ENCODE measurements at places on chromosomes 1 and 21.
A peak's percentile ranks its signal among the peaks of the same experiment; 100 is the strongest.

- no peak for DNase-seq
Observed at GRCh38 chr1:70517444-70517843, 106.4 kb downstream of the CTH start.

- no peak for DNase-seq
Observed at GRCh38 chr1:101178341-101178687, 58.5 kb upstream of the S1PR1 start.

DNA sequence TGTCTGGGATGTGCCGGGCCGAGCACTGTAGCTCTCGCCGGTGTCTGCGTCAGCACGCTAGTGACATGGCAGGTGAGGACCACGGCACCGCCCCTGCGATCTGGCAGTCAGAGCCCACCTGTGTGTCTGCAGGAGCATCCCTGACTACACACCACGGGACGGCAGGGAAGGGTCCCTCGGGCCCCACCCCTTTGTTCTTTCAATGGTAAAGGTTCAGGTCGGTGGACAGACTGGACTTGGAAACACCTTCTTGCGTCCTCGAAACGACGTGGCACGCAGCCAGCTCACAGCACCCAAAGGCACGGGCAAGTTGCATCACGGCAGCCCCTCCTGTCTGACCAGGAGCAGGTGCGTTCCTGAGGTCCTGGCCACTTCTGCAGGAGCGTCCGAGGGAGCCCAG lies 3.7 kb upstream of the SAMD11 start:
- no peak for DNase-seq

DNA sequence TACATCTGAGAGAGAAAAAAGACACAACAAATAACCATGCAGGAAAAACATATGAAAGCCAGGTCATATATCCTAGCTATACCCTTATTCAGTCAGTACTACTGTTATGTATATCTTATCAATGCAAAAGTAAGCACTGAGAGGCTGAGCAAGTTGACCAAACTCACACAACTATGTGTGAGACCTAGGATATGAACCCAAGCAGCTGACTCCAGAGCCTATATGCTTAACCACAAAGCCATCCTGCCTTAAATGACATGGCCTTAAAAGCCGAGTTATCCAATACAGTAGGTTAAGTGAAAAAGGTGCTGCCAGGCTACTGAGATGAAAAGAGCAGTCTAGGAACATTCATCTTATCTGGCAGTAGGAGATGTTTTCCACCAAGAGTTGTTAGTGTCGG lies 151.6 kb downstream of the RERE start:
- no peak for DNase-seq

DNA sequence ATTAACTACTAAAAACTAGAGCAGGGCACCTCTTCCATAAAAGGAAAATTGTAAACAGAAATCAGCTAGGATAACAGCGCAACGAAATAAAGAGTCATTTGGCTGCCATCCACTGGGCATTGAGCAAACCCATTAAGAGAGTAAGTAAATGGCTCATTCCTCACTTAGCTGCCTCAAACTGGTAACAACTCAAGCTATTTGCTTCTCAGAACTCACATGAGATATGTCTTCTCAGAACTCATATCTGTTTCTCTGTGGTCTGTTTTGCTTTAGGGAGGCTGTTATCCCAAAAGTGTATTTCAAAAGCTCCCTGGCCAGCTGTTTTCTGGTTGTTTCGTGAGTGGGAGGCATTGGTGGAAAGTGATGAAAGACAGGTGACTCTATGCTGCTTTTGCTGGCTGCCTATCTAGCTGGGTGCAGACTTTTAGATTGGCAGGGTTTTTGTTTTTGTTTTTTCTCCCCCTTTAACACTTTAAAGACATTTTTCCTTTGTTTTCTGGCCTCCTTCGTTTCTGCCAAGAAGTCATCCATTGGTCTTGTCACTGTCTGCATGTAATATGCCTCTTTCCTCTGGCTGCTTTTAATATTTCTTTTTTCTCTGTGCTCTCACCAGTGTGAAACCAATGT lies 269.2 kb upstream of the RGS18 start:
- DNase-seq: no peak

DNA sequence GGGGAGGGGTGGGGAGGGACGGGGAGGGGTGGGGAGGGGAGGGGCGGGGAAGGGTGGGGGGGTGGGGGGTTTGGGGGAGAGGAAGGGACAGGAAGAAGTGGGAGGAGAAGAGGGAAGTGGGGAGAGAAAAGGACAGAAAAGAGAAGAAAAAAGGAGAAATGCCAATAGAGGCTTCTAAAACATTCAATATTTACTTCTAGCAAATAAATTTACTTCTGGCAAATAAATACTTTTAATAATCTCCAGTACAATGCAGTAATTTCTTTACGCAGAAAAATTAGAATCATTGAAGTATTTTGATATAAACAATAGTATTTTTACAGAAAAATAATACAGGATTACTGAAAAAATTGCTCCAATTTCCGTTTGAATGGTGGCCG lies 9.4 kb upstream of the GPR161 start:
- DNase-seq: no peak

DNA sequence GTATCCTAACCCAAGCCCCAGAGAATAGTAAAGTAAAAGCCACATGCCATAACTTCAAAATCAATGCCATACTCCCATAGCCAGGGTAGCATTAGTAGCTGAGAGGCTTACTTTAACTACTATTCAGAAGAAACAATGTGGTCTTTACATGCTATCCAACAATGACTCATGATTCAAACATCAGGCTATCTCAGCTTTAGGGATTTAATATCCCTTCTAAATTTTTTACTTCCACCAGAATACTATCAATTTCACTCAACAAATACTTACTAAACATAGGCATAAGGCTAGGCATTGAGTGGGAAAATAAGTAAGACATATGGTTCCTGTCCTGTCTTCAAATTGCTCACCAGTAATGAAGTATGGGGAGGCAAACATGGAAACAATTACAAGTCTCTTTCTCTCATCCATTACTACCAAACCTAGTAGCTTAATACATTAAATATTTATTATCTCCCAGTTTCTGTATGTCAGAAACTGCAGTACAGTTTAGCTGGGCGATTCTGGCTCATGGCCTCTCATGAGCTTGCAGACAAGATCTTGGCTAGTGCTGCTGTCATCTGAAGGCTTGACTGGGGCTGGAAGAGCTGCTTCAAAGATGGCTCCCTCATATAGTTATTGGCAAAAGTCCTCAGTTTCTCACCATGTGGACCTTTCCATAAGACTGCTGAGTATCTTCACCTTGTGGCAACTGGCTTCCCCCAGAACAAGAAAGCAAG lies 30.7 kb downstream of the EVI5 start:
- peak; percentile 93 for DNase-seq

- DNase-seq: no peak
Observed at GRCh38 chr1:204904228-204904810, 33.7 kb downstream of the NFASC start.

- DNase-seq: no peak
Observed at GRCh38 chr1:7045897-7046296, 260.6 kb downstream of the CAMTA1 start.

GRCh38 chr1:201405484-201405831 lies 6.3 kb upstream of the LAD1 start:
- no peak for DNase-seq

- no peak for DNase-seq
Observed at GRCh38 chr1:64932962-64933295, 33.4 kb downstream of the JAK1 start.

- no peak for DNase-seq
Observed at GRCh38 chr21:35491920-35492678, 443.0 kb upstream of the RUNX1 start.

- DNase-seq: no peak
Observed at GRCh38 chr21:21969211-21969610, 971.0 kb downstream of the NCAM2 start.

GRCh38 chr21:35394049-35394448 lies 344.9 kb upstream of the RUNX1 start:
- no peak for DNase-seq

DNA sequence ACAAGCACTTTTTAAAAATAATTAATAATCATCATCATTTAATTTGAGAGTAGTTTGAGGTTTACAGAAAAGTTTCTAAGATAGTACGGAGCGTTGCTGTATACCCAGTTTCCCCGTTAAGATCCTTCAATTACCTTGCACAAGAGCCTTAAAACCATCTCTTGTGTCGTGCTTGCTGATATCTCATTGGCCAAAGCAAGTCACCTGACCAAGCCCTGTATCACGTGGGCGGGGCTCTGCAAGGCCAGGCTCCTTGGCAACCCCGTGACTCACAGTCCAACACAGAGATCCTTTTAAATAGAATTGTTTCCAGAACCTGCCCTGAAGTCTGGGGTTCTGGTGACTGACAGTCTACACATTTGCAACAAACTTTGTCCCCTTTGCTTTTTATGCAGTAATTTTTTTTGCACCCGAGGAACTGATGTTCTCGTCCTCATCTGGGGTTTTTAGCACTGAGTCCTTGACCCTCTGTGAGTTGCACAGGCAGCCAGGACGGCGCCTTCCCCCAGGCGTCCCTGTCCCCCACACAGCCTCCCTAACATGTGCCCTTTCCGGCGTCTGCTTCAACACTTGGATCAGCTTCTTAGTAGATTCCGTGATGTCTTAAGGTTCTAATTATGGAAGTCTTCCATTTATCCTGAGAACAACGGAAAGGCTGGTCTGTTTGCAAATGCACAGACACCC lies 183.3 kb upstream of the TMEM51 start:
- peak; percentile 80 for DNase-seq

- no peak for DNase-seq
Observed at GRCh38 chr1:18882486-18882885, 19.9 kb downstream of the ALDH4A1 start.

DNA sequence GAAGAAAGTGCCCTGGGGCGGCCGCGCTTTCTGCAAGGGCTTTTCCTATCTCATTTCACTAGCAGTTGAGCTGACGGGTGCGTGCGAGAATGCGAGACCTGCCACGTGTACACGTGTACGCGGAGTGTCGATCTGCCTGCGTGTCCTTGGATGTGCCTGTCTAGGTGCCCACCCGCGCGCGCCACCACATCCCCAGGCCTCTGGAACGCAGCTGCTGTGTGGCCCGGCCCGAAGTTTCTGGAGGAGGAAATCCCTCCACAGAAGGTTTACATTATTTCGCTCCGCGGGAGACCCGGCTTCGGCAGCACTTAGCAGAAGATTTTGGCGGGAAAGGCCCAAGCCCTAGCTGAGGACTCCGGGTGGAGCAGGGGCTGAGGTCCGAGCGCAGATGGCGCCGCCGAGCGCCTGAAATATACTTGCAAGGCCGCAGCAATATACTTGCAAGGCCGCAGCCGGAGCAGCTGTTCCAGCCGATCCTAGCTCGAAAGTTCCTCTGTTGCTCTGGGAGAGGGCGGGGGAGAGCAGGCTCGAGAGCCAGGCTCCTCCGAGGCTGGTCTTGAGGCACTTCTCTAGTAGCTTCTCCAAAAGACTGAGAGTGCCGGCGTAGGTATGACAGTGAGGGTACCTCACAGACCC lies 3.9 kb downstream of the TBX15 start:
- DNase-seq: no peak

DNA sequence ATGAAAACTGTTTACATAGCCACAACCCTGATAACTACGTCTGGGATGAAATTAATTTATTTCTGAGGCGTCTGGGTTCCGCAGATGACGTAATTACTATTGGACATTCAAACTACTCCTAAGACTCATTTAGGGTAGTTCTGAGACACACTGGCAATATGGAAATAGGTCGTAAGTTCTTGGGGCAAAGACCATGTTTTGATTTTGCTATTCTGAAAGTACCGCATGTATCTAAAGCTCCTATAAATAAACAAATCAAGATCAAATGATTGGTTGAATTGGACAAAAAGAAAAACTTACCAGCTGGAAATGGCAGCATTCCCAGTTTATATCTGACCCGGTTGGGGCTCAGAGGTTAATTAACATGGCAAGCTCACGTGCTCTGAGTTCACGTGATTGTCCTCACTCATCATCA lies 74.3 kb downstream of the DHRS3 start:
- no peak for DNase-seq

DNA sequence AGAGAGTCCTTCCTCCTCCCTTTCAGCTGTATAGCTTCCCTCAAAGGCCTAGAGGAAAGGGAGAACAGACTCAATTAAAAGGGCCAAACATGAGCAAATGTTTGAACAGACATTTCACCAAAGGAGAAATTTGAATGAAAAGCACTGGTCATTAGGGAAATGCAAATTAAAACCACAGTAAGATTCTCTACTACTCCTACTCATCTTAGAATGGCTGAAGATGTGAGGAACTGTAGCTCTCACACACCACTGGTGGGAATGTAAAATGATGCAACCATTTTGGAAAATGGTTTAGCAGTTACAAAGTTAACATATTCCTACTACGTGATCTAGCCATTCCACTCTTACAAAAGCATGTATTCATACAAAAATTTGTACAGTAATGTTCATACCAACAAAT lies 253.0 kb upstream of the HOOK1 start:
- DNase-seq: no peak

DNA sequence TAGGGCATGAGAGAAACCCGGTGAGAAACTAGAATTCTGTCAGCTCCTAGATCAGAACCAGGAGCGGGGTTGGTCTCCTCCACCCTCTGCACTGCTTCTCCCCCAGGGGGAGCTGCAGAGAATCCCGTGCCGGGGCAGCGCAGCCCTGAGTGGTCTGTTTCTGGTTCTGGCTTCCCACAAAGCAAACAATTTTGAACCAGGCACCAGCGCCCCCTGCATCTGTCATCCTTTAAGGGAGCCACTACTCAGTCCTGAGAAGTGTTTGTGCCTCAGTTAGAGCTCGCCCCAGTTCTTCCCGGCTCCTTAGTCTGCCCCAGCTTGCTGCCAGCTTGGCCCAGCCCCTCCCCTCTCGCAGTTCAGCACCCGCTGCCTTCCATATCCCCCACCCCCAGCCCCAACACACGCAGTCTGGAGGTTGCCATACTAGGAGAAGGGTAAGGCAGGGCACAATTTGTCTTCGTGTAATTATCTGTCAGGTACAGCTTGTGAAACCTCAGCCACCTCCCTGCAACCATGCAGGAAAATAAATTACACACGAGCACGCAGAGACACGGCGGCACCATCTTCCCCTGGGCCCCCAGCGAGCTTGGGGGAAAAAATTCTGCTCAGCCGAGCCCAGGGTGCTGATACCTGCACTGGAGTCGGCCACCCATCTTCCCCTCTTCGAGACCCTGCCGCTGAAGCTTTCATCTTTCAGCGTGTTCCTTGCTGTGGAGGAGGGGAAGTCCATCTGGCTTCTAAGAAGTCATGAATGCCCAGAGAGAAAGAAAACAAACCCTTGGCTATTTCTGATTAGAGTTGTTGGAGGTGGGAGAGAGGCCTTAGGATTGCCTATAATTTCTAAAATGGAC lies 62.6 kb upstream of the CD1D start:
- no peak for DNase-seq

DNA sequence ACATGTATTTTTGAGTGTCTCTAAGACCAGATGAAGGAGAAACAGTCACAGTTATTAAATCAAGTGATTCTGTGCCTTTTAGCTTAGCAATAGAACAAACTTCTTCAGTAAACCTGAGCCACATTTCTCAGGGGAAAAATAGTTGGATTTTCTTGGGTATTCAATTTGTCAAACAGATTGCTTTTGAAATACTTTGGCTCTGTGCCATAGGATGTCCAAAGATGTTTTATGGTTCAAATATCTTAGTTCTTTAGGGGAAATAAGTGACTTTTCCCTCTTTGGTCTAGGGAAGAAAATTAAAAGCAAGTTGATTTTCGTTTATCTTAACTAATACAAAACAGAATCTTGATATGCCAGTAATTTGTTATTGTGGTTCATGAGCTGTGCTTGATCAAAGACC lies 125.9 kb downstream of the ATP5PO start:
- DNase-seq: peak; percentile 45

Data from fibroblast of skin of left quadriceps (primary cell).